T-helper 17 cell (primary cell): ENCODE measurements at places on chromosomes 4 and X. TPM values are rescaled to one million over a fixed set of nuclear protein-coding genes. Genes with fewer than 3 reads are reported as not detected.
A peak's percentile ranks its signal among the peaks of the same experiment; 100 is the strongest.

GRCh38 chr4:82678051-82678450, 116.3 kb upstream of the TMEM150C start:
- H3K4me3 ChIP-seq = no peak overlapping the region
- H3K36me3 ChIP-seq = no peaks in the 10 kb centered on the region
- no peak for DNase-seq
- peaks cover 30% of the 10 kb centered on the region for H3K27me3 ChIP-seq
- H3K27ac ChIP-seq = no peak overlapping the region

Gene FRMPD4
- total RNA-seq = not detected

- H3K27me3 ChIP-seq = no peaks in the 10 kb centered on the region
- H3K36me3 ChIP-seq = peaks cover 4% of the 10 kb centered on the region
- DNase-seq = no peak
- H3K4me1 ChIP-seq = no peaks in the 10 kb centered on the region
- no peak overlapping the region for H3K4me3 ChIP-seq
- no peak overlapping the region for H3K27ac ChIP-seq
Observed at GRCh38 chr4:146273204-146273901, 59.0 kb downstream of the REELD1 start.

Gene EPGN
- not detected for total RNA-seq

DNA sequence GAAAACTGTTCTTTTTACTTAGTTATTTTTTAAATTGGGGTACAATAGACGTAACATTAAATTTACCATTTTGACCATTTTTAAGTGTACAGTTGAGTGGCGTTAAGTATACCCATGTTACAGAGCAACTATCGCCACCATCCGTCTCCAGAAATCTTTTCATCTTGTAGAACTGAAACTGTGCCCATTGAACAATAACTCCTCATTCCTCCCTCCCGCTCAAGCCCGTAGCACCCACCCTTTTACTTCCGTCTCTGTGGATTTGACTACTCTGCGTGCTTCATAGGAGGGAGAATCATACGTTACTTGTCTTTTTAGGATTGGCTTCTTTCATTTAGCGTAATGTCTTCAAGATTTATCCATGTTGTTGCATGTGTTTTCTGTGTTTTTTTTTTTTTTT, 55.3 kb downstream of the TMEM131L start:
- H3K27ac ChIP-seq = peak overlapping the region; percentile 97
- H3K4me1 ChIP-seq = peaks cover 74% of the 10 kb centered on the region
- H3K4me3 ChIP-seq = peak overlapping the region; percentile 89
- H3K27me3 ChIP-seq = no peaks in the 10 kb centered on the region
- H3K36me3 ChIP-seq = no peaks in the 10 kb centered on the region
- no peak for DNase-seq

Gene AMTN
- not detected for total RNA-seq
